Type B pancreatic cell (in vitro differentiated cells): ENCODE measurements at places on chromosomes 13 and 19.
A peak's percentile ranks its signal among the peaks of the same experiment; 100 is the strongest.

GRCh38 chr13:73248711-73249580, 190.1 kb downstream of the KLF5 start:
- H3K27me3 ChIP-seq, result no peaks in the 10 kb centered on the region
- H3K4me1 ChIP-seq, result peaks cover 36% of the 10 kb centered on the region
- H3K4me3 ChIP-seq, result peak overlapping the region; percentile 48

- H3K36me3 ChIP-seq, result no peaks in the 10 kb centered on the region
- peaks cover 65% of the 10 kb centered on the region for H3K4me1 ChIP-seq
- H3K27me3 ChIP-seq, result no peaks in the 10 kb centered on the region
- H3K27ac ChIP-seq, result peak overlapping the region; percentile 96
- H3K4me3 ChIP-seq, result peak overlapping the region; percentile 97
- DNase-seq, result no peak
These were observed 2.4 kb downstream of the PAK4 start for GRCh38 chr19:39127812-39128515.

DNA sequence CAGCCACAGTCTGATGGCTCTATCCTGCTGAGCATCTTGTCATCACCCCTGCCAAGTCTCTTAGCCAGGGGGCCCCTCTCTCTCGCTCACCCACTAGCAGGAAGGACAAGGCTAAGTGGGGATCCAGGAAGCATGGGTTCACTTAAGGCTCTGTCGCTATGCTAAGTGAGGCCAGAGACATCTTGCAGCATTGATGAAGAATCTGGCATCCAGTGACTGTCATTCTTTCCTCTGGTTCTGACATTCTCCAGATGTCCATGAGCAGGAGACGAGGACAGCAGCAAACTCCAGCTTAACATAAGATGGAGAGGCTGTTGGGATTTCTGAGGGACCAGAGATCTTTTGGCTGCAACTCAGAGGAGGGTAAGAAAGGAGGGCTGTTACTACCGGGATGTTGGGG, 230.2 kb downstream of the TSHZ3 start:
- H3K36me3 ChIP-seq, result no peaks in the 10 kb centered on the region
- peaks cover 23% of the 10 kb centered on the region for H3K4me1 ChIP-seq
- H3K27me3 ChIP-seq, result peaks cover 6% of the 10 kb centered on the region

GRCh38 chr13:28429685-28430290, 65.1 kb downstream of the FLT1 start:
- DNase-seq, result no peak
- H3K4me1 ChIP-seq, result peaks cover 5% of the 10 kb centered on the region
- no peaks in the 10 kb centered on the region for H3K36me3 ChIP-seq

DNA sequence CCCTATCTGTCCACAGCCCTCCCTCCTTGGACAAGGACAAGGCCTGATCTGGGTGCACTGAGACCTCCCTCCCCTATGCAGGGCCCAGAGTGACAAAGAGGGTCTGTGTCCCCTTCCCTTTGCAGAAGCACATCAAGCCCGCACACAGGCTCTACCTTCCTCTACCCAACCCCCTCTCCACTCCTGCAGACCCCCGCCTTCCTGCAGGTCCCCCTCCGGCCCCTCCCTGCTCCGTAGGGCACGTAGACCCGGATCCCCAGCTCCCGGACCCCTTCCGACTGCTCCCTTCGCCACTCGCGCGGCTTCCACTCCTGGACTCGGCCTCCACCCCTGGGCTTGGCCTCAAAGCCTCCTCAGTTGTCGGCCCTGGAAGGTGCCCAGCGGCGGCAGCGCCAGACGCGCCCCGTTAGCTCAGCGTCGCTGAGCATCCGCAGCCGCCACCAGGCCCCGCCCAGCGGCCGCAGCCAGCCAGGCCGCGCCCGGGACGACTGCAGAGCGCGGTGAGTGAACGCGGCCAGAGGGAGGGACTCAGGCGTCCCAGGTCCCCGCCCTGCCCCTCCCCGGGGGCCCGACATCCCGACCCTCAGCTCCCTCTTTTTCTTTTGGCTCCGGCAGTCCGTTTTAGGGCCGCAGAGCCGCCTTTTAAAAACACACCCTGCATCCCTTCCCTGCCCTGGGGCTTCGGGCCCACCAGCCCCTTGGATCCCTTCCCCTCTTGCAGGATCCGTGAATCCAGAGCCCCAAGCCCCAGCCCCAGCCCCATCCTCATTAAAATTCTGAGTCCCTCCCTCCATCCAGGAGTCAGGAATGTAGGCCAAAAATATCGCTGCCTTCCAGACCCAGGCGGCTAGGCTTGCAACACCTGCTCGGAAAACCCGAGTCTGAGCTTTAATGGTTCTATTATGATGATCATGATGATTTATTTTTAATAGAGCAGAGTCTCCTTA, 1.5 kb upstream of the MYADM start:
- DNase-seq, result peak; percentile 77
- H3K27ac ChIP-seq, result peak overlapping the region; percentile 98
- H3K36me3 ChIP-seq, result peaks cover 2% of the 10 kb centered on the region
- H3K4me3 ChIP-seq, result peak overlapping the region; percentile 98
- H3K4me1 ChIP-seq, result peaks cover 2% of the 10 kb centered on the region

- H3K27ac ChIP-seq, result no peak overlapping the region
- H3K4me3 ChIP-seq, result no peak overlapping the region
- no peak for DNase-seq
- no peaks in the 10 kb centered on the region for H3K4me1 ChIP-seq
These were observed 9.8 kb downstream of the KLF2 start for GRCh38 chr19:16334411-16334810.

GRCh38 chr19:739998-740715, 10.8 kb upstream of the MISP start:
- H3K27me3 ChIP-seq, result no peaks in the 10 kb centered on the region
- peaks cover 4% of the 10 kb centered on the region for H3K4me1 ChIP-seq
- no peak for DNase-seq
- H3K36me3 ChIP-seq, result peaks cover 4% of the 10 kb centered on the region
- H3K4me3 ChIP-seq, result no peak overlapping the region
- peak overlapping the region; percentile 74 for H3K27ac ChIP-seq

- no peaks in the 10 kb centered on the region for H3K27me3 ChIP-seq
- DNase-seq, result no peak
- no peak overlapping the region for H3K4me3 ChIP-seq
- H3K4me1 ChIP-seq, result no peaks in the 10 kb centered on the region
- H3K36me3 ChIP-seq, result no peaks in the 10 kb centered on the region
These were observed 445.6 kb downstream of the KCTD12 start for GRCh38 chr13:76440568-76440967.

DNA sequence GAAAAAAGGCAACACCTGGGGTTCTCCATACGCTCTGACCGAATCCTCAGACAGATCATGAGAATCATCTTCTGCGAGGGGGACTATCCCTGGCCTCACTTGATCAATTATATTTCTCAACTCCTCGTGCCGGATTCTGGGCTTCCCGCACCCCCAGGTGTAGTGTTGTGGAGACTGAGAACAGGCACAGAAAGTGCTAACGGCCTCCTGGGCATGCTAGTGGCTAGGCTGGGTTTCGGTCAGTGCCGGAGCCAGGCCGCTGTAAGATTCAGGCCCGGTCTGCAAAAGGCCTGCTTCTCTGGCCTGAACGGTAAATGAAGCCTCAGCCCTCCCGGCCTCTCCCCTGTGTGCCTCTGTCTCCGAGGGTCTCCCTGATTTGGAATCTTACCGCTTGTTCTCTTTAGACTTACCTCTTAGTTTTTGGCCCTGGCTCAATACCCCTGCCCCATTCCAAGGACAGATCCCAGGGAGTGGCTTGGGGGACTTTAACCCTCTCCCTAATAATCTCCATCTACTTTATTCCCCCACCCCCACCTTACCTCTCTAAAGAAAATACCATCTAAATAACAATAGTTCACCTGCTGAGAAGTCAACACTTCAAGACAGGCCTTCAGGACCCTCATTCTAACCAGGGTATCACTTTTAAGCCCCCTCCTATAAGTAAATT, 79.0 kb upstream of the MEDAG start:
- peaks cover 20% of the 10 kb centered on the region for H3K4me1 ChIP-seq
- no peak overlapping the region for H3K27ac ChIP-seq
- no peaks in the 10 kb centered on the region for H3K36me3 ChIP-seq
- no peak overlapping the region for H3K4me3 ChIP-seq
- no peak for DNase-seq

DNA sequence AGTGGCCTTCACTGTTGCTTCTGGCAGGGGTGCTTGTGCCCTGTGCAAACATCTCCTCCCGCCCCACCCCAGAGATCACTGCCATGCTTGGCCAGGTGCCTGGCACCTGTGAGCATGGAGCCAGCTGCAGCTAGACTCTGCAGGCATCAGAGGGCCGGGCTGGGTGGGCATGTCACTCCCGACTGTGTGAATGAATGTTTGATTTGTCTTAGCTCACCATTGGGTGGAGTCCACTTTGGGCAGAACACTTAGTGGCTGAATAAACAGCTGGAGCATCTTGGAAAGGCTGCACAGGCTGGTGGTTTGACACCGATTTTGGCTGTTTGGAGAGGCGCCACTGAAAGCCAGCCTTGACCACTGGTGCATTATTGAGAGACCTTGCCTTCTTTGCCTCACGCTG, 267.3 kb downstream of the DLEU7 start:
- DNase-seq, result no peak
- no peaks in the 10 kb centered on the region for H3K27me3 ChIP-seq
- no peak overlapping the region for H3K4me3 ChIP-seq
- H3K36me3 ChIP-seq, result no peaks in the 10 kb centered on the region
- peaks cover 6% of the 10 kb centered on the region for H3K4me1 ChIP-seq

DNA sequence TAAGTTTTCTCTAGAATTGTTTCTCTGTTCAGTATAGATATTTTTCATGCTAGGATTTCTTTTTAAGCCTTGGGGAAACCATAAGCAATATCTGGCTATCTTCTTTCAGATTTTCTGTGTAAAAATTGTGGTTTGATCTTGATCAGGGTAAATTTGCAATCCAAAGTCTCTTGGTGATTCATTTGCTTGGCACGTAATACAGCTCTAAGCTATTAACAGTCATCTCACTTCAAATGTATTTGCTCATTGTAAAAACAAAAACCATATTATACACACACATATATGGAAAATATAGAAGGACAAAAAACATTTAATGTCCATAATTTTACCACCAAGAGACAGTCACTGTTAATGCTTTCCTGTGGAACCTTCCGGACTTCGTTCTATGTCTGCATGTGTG, 191.0 kb downstream of the SHISA2 start:
- H3K27me3 ChIP-seq, result no peaks in the 10 kb centered on the region
- H3K4me1 ChIP-seq, result peaks cover 10% of the 10 kb centered on the region
- H3K4me3 ChIP-seq, result no peak overlapping the region
- H3K27ac ChIP-seq, result no peak overlapping the region
- no peaks in the 10 kb centered on the region for H3K36me3 ChIP-seq
- no peak for DNase-seq

DNA sequence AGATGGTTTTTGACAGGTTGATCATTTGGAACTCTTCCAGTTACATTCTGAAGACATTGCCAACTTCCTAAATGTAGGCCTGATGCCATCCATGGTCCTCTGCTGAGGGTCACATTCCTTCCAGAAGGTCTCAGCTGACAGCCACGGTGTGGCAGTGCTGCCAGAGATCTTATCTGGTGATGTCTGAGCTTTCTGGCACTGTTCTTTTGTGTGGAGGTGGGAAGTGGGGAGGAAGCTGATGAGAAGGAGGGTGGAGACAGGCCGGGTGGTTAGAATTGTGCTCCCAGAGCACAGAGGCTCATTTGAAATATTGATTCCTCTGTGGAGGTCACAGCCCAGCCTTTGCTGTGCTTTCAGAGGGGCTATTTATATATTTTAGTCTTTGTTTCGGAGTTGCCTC, 16.1 kb upstream of the MTIF3 start:
- no peaks in the 10 kb centered on the region for H3K36me3 ChIP-seq
- peaks cover 3% of the 10 kb centered on the region for H3K27me3 ChIP-seq
- no peaks in the 10 kb centered on the region for H3K4me1 ChIP-seq
- no peak overlapping the region for H3K4me3 ChIP-seq
- DNase-seq, result no peak
- H3K27ac ChIP-seq, result no peak overlapping the region
